ENCODE measurements at places on chromosomes 2 and 18.

DNA sequence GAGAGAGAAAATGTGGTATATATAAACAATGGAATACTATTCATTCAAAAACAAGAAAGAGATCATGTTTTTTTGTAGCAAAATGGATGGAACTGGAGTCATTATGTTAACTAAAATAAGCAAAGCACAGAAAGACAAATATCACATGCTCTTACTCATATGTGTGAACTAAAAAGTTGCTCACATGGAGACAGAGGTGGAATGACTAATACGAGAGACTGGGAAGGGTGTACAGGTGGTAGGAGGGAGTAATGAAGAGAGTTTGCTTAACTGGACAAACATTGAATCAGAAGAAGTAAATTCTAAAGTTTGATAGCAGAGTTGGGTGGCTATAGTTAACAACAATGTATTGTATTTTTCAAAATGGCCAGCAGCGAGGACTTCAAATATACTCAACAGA, 1080.7 kb upstream of the CHAC2 start:
- DNase-seq = no peak

DNA sequence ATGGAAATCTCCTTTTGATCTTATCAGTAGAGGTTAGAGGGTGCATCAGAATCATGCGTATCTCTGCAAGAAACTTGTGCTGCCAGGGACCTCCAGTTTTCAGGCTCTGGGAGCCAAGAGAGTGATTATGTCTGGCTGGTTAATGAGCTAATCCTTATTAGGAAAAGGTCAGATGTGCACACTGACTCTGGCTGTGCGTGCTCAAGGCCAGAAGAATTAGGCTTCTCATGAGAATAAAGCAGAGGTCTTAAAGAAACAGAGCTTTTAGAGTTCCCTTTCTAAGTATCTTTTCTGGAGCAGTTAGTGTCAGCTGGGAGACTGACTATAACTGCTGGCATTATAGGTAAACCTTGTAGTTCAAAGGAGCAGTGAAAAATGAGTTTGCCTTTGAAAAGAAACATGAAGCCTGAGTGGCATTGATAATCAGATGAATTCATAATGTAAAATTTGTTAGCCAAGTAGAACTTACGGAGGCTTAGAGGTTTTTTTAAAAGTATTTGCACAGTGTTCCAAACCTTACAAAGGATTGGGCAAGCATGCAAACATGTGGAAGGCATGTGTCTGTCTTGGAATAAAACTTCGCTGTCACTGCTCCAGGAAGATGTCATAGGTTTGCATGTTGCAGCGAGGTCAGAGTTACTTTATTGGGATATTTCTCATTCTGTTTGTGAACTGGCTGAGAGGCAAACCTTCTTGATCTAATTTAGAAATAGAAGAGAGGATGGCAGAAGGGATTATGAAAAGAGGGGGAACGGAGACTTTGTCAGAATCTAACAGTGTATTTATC, 151.7 kb downstream of the ARHGAP28 start:
- no peak for DNase-seq

DNA sequence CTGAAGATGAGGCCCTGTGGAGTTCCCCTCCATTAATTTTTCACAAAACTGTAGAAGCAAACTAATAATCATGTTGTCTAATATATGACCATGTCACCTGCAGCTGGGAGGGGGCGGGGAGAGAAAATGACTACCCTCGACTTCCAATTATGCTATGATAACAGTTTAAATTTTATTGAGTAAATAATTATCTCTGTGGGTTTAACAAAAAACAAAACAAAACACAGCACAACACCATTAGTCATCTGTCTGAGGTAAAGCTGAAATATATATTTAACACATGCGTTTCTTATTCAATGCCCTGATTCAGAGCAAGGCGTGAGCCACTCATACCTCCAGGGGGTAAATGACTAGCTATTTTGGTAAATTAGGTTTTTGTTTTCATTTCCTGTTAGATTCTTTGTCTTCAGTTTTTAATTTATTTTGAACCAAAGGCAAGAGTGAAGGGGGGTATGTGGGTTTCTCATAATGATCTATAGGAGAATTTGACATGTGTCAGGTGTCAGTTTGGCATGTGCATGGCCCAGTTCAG, 77.4 kb upstream of the ZCCHC2 start:
- no peak for DNase-seq

GRCh38 chr18:57325491-57326166, 26.7 kb upstream of the ST8SIA3 start:
- DNase-seq = no peak

GRCh38 chr2:39550701-39551285, 113.7 kb upstream of the MAP4K3 start:
- no peak for DNase-seq

- no peak for DNase-seq
Observed at GRCh38 chr2:223641082-223641481, 38.9 kb upstream of the SCG2 start.

DNA sequence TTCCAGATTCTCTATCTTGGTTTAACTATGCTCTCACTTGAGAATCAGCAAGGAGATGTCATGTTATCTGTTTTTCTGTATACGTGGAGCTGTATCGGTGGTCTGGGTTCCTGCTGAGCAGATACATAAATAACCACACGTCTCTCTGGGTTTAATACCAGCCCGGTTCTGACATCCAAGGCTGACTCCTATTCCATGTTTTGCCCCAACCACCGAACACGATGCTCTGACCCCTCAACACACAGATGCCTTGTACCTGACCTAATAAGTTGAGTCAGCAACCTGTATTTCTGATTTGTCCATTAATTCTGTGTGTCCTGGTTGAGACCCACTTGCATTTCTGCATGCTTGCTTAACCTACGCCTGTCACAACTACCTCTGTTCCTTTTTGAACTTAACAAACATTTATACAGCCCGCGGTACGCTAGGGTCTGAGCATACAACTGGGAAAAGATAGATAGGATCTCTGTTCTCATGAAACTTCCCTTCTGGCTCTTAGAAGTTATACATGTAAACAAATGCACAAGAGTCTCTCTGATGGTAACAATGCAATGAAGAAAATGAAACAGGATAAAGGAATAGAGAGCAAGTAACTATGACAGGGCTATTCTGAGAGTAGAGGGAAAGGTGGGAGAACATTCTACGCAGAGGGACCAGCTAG, 480.4 kb downstream of the PARD3B start:
- no peak for DNase-seq

DNA sequence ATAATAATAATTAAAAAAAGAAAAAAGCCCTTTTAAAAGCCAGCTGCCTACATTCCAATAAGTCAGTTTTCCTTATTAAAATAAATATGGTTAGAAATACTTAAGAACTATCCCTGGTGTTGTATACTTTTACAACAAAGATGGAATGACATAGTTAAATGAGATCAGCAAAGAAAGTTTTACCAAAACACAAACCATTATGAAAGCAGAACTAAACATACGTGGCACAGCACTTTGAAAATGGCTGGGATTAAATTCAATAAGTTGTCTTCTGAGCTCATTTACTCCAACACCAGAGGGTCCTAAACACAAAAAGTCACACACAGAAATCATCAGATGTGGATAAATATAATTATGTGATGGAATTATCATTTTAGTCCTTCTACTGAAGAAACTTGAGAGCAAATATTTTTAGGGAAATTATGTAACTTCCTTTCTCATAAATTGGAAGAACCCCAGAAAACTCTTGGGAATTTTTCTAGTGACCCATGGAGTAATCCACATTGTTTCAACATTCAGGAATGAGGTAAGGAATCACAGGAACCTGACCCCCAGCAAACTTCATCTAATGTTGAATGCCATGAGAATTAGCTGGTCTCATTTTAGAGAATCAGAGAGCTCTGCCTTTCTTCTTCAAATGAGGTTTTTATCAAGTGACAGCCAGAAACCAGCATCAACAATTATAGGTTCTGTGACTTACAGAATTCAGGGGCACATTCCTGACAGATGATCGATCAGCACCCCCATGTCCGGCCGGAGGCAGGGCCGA, 11.5 kb upstream of the TMEM237 start:
- DNase-seq = no peak

- DNase-seq = no peak
Observed at GRCh38 chr18:73431620-73432019, 563.8 kb upstream of the NETO1 start.

Data from stimulated activated CD4-positive, alpha-beta T cell treated with anti-CD3 and anti-CD28 coated beads, Interleukin-4, amount 100 ng/mL, for 1 hour (primary cell).